ENCODE measurements at places on chromosomes 7 and 10.

- no peak for DNase-seq
Observed at GRCh38 chr10:5744849-5745248, 60.2 kb downstream of the TASOR2 start.

- DNase-seq, result no peak
Observed at GRCh38 chr10:133241501-133242205, 4.0 kb downstream of the VENTX start.

- DNase-seq, result no peak
Observed at GRCh38 chr10:80518143-80518806, 19.4 kb upstream of the SH2D4B start.

- DNase-seq, result no peak
Observed at GRCh38 chr7:49425277-49425818, 348.1 kb upstream of the VWC2 start.
